ENCODE measurements at places on chromosomes 4 and X.

- DNase-seq, result no peak
Measured at GRCh38 chr4:90597927-90598326, 470.7 kb downstream of the CCSER1 start.

- DNase-seq, result peak; percentile 93
Measured at GRCh38 chr4:147617173-147617840, at the start of gene TMEM184C. Gene TMEM184C (plus strand): TSS chr4:147617397. CDS start chr4:147617957, 560 bp downstream.

- DNase-seq, result no peak
Measured at GRCh38 chr4:97498875-97499274, 644.4 kb downstream of the STPG2 start.

DNA sequence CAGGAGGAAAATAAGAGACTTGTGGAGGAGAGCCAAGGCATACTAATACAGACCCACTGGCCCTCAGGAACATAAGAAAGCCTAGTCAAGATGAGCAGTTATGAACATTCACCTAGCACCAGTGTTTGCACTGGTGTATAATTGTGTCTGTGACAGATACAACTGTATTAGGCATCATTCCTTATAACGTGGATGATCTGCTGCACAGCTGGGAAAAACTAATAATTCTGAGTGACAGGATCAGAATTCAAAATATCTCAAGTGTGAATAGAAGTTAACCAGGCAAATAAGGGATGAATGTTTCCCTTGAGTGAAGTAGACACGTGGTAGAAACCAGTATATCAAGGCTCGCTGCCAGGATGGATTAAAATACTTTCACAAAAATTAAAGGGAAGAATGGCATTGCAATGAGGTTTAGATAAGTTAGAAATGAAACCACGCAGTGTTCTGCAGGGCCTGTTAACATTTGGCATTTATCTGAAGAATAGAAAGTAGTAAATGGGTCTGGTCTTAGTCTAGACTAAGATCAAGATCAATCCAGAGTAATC lies 325.9 kb downstream of the EPHA5 start:
- DNase-seq, result no peak

- DNase-seq, result no peak
Measured at GRCh38 chrX:40736170-40736505, 796 bp upstream of the MED14 start.

- no peak for DNase-seq
Measured at GRCh38 chr4:98573791-98574190, 84.6 kb downstream of the TSPAN5 start.

- no peak for DNase-seq
Measured at GRCh38 chr4:94576210-94576609, 124.5 kb downstream of the PDLIM5 start.

- no peak for DNase-seq
Measured at GRCh38 chr4:182855877-182856276, 61.3 kb downstream of the DCTD start.

DNA sequence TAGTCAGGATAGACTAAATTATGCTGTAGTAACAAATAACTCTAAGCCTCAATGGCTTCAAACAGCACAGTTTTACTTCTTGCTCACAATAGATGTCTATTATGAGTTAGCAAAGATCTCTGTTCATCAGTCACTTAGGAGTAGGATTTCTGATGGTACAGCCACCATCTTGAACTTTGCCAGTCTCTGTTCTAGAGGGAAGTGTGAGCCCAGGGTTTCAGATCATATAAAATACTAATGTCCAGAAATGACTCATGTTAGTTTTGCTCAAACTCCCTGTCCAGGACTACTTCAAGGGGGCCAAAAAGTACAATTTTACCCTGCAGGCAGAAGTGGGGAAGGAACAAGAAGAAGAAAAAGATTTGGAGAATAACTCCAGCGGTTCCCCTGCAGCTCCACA lies 77.1 kb upstream of the LSM6 start:
- DNase-seq, result peak; percentile 37

GRCh38 chr4:29276150-29276549 lies 1444.0 kb upstream of the PCDH7 start:
- no peak for DNase-seq

DNA sequence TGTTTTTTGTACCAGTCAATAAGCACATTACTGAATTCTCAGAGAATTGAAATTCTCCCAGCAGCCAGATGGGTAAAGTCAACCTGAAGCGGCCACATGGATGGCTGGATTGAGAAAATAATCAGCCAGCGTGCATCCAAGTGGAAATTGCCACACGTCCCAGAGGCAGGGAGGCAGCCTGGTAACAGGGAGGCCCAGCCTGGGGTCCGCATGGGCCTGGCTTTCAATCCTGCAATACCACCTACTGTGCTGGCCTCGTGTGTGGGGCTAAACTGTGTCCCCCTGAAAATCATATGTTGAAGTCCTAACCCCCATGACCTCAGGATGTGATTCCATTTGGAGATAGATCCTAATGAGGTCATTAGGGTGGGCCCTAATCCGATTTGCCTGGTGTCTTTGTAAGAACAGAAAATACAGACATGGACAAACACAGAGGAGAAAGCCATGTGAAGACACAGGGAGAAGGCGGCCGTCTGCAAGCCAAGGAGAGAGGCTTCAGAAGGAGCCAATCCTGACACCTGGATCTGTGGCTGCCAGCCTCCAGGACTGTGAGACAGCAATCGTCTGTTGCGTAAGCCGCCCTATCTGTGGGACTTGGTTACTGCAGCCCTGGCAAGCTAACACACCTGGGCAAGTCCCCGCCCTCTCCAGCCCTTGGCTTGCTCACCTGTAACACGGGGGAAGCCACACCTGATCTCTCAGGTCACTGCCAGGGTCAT lies 90.3 kb downstream of the JAKMIP1 start:
- DNase-seq, result no peak

Measured in GM10248 (cell line).